ENCODE measurements at places on chromosomes 16 and 17.

GRCh38 chr16:62038646-62039045 is 2.4 kb upstream of the CDH8 start:
- DNase-seq: no peak

GRCh38 chr17:12553625-12554024 is 112.1 kb upstream of the MYOCD start:
- DNase-seq: no peak

- DNase-seq: no peak
Observed at GRCh38 chr17:31216031-31216751, 80.8 kb downstream of the OMG start.

DNA sequence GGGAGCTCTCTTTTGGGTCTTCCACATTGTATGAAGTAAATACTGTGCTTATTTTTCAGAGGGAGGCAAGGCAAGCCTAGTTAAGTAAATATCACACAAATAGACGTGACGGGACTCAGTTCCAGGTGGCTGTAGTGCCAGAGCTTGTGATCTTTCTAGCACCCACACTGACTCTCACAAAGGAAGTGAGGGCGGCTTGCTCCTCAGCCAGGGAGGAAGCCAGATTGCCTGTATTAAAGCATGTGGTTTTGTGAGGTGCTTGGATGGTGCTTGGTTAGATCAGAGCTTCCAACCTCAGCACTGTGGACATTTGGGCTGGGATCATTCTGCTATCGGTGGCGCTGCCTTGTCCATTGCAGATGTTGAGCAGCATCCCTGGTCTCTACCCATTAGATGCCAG is 80.1 kb downstream of the VAT1L start:
- DNase-seq: no peak

DNA sequence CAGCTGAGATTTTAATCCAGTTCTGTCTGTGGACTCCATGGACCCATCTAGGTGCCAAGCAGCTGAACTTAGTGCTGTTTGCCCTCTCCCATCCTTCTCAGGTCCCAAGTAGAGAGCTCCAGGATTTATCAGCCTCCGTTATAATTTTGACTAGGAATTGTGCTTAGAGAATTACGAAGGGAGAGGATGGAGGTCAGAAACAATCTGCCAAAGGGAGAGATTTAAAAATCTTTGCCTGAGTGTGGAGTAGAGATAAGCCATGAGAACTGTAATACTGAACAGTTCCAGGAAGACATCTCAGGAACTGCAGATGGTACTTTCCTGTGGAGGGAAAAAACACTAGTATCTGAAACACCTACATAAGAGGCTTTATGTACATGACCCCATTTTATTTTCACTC is 27.0 kb downstream of the CEP95 start:
- no peak for DNase-seq

GRCh38 chr17:2749058-2749783 is at the start of gene CCDC92B:
CCDC92B (minus strand) TSS chr17:2749652; CDS start chr17:2735145, 14,507 bp downstream.
- no peak for DNase-seq

GRCh38 chr16:30368122-30368791 is 2.0 kb downstream of the TBC1D10B start:
- DNase-seq: no peak

GRCh38 chr17:44307387-44308186 is 814 bp upstream of the RUNDC3A start:
- no peak for DNase-seq

DNA sequence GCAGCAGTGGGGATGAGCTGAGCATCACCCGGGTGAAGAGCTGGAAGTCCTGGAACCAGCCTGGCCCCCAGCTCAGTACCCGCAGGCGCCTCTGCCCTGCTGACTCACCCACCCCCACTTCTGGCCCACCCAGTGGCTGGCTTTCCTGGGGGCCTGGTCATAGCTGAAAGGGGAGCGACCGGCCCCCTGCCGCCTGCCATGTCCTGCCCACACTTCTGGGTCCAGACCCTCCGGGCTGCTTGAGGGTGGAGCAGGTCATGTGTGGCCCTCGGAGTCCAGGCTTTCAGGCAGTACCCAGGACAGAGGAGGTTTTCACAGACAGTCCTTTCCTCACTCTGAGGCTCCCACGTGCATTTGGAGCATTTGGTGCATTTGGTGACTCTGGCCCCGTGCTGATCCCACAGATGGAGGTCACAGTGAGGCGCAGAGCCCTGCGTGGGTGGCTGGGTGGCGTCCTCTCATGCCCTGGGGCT is 7.1 kb upstream of the PIEZO1 start:
- DNase-seq: no peak

GRCh38 chr17:78484271-78485246 is 92.6 kb downstream of the DNAH17 start:
- DNase-seq: peak; percentile 43

GRCh38 chr17:68195667-68196393 is 52.0 kb upstream of the AMZ2 start:
- no peak for DNase-seq

- no peak for DNase-seq
Observed at GRCh38 chr16:85983606-85984230, 84.8 kb downstream of the IRF8 start.

- DNase-seq: no peak
Observed at GRCh38 chr17:11980813-11981212, 16.5 kb downstream of the ZNF18 start.

GRCh38 chr17:30927756-30928155 is 6.0 kb downstream of the ADAP2 start:
- DNase-seq: no peak

DNA sequence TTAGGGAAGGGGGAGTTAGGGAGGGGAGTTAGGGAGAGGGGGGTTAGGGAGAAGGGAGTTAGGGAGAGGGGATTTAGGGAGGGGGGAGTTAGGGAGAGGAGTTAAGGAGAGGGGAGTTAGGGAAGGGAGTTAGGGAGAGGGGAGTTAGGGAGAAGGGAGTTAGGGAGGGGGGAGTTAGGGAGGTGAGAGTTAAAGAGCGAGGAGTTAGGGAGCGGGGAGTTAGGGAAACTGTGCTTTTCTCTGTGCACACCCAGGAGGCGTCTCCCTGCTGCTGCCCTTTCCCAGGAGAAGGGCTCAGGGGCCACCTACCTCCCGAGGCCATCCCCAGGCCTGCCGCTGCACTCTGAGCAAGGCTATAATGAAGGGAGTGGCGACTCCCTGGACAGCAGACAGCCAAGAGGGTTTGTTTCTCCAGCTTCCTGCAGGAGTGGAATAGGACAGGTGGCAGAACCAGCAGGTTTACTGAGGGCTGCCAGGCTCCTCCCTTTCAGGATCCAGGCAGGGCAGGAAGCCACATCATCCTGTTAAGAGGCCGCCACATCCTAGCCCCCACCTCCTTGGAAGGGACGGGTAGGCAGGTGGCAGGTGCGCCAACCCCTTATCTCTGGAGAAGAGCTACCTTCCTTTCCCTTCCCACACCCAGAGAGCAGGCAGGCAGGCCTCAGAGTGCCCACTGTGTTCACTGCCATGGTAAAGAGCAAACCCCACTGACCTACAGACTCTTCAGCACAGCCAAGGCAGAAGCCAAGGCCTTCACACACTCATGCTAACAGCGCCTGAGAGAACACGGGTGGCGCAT is 4.3 kb downstream of the CANT1 start:
- DNase-seq: no peak

DNA sequence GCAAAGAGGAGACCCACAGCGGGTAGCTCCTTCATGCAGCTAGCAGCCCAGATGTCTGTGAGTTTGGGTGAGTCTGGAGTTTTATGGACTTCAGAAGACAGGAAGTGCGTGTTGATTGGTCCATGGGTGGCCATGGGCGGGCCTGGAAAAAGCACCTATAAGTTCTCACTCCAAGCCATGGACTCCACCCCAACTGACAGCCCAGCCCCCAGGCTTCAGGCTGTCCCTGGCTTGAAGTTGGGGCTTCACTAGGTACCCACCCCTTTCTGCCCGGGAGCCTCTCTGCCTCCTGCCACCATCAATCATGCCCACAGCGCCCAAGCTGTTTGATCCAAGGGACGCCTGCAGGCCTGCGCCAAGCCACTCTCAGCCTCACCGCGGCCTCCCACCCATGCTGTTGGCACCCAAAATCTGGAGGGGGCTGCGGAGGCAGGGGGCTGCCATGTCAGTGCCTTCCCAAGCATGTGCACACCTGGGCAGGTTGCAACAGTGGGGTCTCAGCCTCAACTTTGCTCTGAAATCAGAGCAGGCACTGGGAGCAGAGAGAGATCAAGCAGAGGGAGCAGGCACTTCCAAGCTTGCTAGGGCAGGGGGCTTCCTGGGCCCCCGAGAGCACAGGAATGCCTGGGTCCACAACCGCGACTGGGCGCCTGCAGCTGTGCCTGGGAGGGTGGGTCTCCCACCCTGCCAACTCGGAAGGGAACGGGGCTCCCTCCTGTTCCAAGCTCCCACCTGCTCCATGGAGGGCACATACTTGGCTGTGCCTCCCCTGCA is 1503.7 kb downstream of the CDH11 start:
- no peak for DNase-seq

GRCh38 chr17:15346066-15346595 is 4.7 kb upstream of the TEKT3 start:
- no peak for DNase-seq
